CD4-positive, alpha-beta T cell treated with Interferon alpha-2 for 1 hour (primary cell): ENCODE measurements at places on chromosomes 6 and 20.

DNA sequence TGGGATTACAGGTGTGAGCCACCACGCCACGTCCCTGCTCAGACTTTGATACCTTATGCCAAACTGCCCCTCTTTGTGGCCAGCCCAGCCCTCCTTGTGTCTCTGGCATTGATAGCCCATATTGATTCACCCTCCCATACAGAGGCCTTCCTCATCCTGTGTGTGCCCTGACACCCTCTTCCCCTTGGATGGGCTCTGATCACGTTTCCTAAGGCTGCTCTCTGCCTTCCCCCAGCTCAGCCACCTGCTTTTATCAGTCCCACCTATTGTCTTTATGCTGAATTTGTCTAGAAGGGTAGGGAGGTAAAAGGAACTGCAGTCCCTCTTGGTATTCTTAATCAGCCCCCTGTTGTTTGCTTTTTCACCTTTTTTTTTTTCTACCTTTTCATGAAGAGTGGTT lies 95.9 kb downstream of the CDKAL1 start:
- DNase-seq, result no peak

- no peak for DNase-seq
These were observed 115.0 kb downstream of the SLC24A3 start for GRCh38 chr20:19327401-19327800.

DNA sequence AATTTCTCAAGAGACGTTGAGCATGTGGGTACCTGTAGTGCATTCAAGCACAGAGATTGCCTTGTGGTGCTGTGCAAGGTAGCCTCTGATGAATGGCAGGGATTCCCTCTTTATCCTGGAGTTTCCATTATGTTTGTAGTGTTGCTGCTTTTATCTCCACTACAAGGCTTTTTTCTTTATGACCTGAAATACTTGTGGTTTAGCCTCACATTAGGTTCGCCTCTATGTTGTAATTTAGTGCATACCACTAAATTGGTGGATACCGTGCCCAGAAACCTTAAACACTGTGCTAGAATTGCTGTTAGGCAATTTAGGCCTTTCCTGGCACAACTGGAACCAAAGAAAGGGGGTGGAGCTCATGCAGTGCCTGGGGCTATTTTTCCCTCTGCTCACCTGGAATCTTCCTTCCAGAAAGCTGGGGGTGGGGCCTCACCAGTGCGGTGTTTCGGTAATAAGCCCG lies 76.8 kb downstream of the NCOA7 start:
- no peak for DNase-seq

DNA sequence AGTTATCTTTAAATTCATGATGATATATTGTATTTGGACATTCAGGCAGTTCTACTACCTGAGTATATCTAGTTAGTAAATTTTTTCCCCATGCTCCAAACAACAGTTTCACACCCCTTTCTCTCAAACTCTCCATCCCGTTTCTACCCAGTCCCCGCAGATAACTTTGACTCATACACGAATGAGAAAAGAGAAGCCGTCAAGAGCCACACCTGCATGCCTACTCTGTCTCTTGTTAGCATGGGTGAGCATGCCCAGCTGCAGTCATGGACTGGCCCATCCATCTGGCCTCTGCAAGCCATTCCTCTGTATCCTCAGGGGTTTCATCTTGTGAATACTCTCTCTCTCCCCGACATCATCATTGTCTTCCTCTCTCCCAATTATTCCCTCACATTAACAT lies 41.5 kb downstream of the MYB start:
- no peak for DNase-seq

GRCh38 chr20:37711001-37711400 lies 17.2 kb downstream of the CTNNBL1 start:
- DNase-seq, result no peak

- DNase-seq, result no peak
These were observed 54.4 kb upstream of the GTSF1L start for GRCh38 chr20:43781215-43781614.

DNA sequence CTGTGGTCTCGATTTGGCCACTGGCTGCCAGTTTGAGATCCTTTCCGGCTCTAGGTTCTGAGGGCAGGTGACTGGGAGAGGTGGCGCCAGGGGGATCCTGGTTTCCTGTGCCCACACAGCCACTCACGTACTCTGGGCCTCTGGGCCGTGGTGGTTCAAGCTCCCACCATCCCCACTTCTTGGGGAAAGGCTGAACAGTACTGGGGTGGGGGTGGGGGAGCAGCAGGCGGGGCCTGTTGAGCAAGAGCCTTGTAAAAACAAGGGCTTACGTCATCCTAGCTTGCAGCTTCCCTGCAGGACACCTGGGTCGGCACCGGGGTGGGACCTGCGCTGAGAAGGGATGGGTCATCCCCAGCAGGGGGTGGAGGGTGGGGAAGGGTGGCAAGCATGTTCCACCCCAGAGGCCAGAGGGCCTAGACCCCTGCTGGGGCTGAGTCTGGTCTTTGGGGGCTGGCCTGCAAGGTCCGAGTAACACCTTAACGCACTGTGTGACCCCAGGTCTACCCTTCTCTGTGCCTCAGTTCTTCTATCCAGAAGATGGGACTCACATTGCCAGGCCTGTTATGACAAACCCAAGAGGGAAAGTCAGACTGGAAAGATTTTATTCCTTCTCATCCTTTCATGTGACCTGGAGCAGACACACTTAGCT lies 3.1 kb upstream of the CEBPB start:
- DNase-seq, result no peak

DNA sequence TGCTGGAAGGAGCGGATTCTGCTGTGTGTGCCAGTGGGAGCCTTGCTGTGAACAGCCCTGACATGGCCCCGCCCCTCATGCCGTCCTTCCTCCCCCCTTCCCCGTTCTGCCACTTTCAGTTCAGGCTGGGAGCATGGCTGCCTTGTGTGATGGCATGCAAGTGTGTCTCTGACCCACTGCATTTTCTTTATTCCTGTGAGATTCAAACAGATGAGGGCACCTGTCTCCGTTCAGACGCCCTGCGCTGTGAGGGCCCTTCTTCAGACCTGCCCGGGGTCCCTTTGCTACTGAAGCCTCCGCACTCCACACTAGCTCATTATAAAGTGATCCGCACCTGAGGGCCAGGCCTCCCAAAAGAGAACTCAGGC lies 88.3 kb downstream of the TAF4 start:
- DNase-seq, result no peak

- no peak for DNase-seq
These were observed 92.5 kb downstream of the SPTLC3 start for GRCh38 chr20:13101276-13101675.

DNA sequence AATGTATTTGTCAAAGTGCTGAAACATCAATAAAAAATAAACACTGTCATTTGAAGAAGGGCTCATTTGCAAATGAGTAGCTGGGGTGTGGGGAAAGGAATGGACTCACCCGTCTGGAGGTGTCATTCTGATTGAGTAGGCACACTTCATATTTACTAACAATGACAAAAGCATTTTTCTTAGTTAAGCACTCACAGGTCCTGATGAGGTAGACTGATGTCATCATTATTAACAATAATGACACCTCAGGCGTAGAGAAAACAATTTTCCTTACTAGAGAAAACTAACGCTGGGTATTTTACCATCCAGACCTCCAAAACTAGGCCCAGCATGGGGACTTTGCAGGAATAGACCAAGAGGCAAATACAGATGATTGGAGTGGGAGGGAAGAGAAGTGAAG lies 76.0 kb downstream of the UNC5CL start:
- DNase-seq, result no peak

- no peak for DNase-seq
These were observed 154.9 kb upstream of the BMP2 start for GRCh38 chr20:6612606-6612923.

DNA sequence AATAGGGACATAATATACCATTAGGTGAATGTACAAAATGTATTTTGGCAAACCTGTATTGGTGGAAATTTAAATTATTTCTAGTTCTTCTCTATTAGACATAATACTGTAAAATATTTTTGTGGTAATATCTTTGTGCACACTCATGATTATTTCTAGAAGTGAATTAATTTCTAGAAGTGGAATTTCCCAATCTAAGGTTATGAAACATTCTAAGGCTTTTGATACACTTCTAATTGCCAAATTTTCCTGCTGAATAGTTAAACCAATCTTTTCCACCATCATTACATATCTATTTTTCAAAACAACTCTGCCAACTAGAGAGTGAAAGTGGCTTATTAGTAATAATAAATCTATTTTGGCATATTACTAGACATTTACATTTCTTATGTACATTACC lies 1.8 kb upstream of the CCND3 start:
- no peak for DNase-seq

GRCh38 chr6:81772741-81773140 lies 20.3 kb upstream of the TENT5A start:
- no peak for DNase-seq

- DNase-seq, result no peak
These were observed 59.5 kb downstream of the TBC1D32 start for GRCh38 chr6:121274666-121275295.

DNA sequence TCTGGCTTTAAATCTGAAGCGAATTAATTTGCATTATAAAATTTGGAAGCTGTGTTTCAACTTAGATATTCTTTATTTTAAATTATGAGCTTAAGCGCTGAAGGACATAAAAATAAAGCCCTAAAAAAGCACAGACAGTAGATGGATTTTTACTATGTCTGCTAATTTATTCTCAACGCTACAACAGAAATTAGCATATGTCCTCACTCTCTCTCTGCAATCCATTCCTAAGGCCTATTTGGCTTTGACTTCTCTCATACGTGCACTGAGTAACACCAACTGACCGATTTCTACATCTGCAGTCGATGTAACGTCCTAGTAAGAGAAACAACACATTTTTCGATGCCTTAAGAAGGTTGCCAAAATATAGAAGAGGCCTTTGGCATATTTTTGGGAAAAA lies 23.7 kb downstream of the HEBP2 start:
- no peak for DNase-seq

DNA sequence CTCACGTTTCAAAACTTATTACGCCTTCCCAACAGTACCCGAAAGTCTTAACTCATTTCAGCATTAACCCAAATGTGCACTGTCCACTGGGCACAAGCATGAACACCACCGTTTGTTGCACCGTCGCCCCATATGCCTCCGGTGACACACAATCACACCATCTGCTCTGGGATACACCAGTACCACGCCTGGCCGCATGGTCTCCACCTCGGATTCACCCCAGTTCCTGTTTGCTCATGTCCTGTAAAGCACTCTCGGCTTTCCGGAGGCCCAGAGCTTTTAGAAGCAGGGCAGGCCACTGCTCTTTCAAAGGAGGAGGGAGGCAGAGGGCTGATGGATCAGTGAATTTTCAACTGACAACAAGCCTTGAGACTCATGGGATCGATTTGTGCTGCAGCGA lies 1570.0 kb upstream of the DEFB115 start:
- no peak for DNase-seq
